Activated CD4-positive, alpha-beta memory T cell treated with anti-CD3 and anti-CD28 coated beads, Interleukin-2, amount 10 ng/mL, durations not matched to agents 7 days and 5 days (primary cell): ENCODE measurements at places on chromosomes 2 and 18. TPM values are rescaled to one million over a fixed set of nuclear protein-coding genes. Genes with fewer than 3 reads are reported as not detected.

G6PC2 gene
- not detected for total RNA-seq

GPR55 gene
- 7.4 TPM for total RNA-seq

TMEM150A gene
- 1.3 TPM for total RNA-seq

RNU2-63P gene
- 14.6 TPM for total RNA-seq

CROCC2 gene
- total RNA-seq: not detected

PLCD4 gene
- total RNA-seq: 0.10 TPM

GRCh38 chr18:3075491-3075890, 62.5 kb upstream of the LPIN2 start:
- DNase-seq: no peak

GRCh38 chr2:219636941-219637841, 9.8 kb downstream of the SLC4A3 start:
- no peak for DNase-seq

DNA sequence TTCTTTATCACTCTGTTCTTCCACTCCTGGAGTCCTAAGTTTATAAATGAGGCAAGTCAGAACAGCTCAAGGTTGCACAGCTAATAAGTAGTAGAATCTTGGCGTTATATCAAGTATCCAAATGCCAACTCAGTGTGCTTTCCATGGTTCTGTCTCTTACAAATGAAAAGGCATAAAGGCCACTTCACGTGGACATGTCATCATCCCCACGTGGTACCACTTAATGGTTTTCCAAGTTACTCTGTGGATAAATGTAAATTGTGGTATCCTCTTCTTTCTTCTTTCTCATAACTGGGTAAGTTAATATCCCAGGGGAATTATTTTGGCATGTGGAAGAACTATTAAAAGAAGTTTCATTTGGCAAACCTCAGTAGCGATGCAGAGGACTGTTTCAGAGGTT, 131.5 kb upstream of the L3MBTL4 start:
- DNase-seq: no peak

DNA sequence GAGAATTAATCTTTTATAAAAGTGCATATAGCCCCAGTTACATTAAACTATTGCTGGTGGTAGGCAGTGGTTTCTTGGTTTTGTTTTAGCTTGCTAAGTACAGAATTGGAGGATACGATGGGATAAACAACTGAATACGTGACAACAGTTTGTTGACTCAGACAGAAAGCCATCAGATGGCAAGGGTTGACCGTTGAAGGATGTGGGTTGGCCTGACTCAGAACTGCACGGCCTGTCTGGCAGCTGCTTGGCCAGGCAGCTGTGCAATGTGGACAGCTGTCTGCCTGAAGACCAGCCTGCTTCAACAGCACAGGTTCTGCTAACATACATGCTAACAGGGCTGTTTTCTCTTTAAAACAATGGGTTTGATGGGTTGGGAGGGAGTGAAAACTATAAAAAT, 46.6 kb downstream of the PRKRA start:
- DNase-seq: peak; percentile 81

- DNase-seq: no peak
These were observed 90.5 kb upstream of the UPP2 start for GRCh38 chr2:158011055-158011771.

- DNase-seq: no peak
These were observed 221.9 kb downstream of the PIEZO2 start for GRCh38 chr18:10927286-10927992.

DNA sequence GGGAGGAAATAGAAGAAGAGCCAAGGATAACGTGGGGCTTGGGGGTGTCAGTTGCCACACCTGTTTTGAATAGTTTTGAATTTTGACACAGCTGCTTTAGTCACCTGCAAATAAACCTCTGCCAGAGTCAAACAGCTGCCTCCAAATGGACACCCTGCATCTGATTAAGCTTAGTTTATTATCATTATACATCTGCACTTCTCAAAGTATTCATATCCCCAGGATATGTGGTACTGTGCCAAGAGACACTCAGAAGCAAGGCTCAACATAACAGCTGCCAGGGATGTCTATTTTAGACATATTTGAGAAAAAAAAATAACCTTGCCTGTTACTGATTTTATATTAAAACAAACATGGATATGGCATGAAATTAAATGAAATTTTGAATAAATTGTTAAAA, 122.5 kb upstream of the WDR75 start:
- DNase-seq: no peak

- DNase-seq: no peak
These were observed 277.1 kb upstream of the NRP2 start for GRCh38 chr2:205405194-205405593.

- DNase-seq: no peak
These were observed 138.9 kb upstream of the KLHL14 start for GRCh38 chr18:32911660-32912284.

GRCh38 chr2:82657106-82657505, 1802.0 kb downstream of the SUCLG1 start:
- no peak for DNase-seq

- no peak for DNase-seq
These were observed 325.8 kb upstream of the REG3G start for GRCh38 chr2:78699696-78700095.

DNA sequence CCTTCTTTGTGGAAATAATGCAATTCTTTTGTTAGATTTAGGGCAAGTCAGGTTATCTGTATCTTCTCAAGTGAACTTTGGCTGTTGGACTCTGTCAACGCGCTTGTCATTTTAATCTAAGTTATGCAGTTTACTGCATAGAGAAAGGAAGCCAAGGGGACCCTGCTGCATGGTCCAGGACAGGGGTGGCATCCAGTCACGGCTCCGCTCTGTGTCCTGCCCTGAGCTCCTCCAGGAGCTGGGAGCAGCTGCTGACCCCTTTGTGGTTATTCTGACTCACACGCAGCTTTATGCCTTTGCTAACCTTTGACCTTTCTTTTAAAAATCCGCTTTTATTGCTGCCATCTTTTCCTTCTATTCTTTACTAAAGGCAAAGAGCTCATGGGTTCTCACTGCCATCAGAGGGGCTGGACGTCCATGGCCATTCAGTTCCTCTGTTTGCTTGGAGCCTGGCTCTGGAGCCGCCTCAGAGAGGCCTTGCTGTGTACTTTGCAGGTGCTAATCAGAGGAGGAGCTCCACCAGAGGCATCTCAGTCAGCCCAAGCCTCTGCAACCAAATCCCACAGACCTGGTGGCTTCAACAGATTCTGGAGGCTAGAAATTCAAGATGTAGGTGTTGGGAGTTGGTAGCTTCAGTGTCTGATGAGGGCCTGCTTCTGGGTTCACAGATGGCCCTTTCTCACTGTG, 39.3 kb downstream of the SNTG2 start:
- DNase-seq: no peak

DNA sequence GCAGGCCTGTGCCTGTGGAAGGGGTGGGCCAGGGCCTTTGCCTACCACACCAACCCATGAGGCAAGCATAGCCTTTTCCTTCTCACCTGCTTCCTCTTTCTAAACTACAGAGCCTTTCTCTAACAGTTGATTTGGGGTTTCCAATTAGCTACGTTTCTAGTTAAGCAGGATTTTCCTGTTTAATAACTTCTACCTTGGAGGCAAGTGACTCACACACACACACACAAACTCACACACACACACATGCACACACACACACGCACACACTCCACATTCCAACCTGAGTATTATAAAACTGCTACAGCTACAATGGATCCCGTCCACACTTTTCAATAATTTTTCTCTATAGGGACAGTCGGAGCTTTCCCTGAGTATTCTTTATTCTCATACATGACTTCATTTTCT, 84.9 kb downstream of the SOX11 start:
- DNase-seq: no peak

- no peak for DNase-seq
These were observed 101.6 kb downstream of the LBH start for GRCh38 chr2:30332791-30333453.

DNA sequence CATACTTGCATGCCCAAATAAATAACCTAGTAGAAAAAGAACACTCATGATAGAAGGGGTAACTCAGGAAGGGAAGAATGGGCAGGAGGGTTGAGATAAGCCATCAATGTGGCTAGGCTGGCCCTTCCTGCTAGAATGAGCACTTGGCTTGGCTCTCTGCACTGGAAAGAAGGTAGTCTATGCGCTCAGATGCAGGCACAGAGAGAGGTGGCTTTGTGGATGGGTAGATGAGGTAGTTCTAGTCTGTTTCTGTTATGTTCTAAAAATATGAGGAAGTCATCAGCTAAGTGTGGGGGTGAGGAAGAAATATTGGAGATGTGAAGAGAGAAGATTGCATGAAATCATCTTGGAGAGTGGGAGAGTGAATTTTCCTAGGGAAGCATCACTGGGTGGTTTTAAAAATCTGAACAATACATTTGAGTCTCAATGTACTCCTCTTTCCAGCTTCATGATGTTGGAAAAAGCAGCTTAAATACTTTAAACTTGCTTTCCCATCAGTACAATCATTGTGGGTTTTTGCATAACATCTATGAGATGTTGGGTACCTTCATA, 357.1 kb downstream of the CNTNAP5 start:
- DNase-seq: no peak
